ENCODE measurements at places on chromosomes 7 and 10. TPM values are rescaled to one million over a fixed set of nuclear protein-coding genes. Genes with fewer than 3 reads are reported as not detected.

DNA sequence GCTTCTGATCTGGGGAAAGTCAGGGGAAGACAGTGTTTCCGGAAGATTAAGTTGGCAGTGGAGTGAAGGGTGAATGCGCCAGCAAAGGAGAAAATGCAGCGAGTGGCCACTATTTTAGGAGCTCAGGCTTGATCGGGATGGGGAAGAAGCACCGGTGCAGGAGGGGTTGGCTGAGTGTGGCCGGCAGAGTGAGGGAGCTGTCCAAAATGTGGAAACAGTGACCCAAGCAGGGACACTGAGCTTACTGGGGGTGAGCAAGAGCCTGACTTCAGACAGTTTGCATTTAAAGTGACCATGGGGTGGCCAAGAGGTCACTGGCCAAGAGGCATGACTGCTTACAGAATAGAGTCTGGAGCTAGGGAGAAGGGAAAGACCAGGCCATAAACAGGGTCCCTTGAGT lies 79.3 kb downstream of the GOLGA7B start:
- DNase-seq = no peak

DNA sequence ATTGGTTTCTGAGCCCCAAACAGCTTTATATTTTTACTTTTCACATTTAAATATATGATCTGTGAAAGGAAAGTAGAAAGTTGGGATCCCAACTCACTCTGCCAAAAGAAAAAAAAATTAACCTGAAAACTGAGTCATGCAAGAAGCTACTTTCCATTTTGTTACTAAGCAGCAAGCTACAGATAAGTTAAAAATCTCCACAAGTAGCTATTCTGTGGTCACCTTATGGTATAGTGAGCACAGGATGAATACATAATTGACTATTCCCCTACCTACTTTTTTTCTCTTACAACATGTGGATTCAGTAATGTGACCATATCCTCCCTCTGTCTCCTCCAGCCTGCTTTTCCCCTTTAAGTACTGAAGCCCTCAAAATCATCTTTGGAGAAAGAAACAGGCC lies 30.3 kb upstream of the CREB3L2 start:
- DNase-seq = no peak

DNA sequence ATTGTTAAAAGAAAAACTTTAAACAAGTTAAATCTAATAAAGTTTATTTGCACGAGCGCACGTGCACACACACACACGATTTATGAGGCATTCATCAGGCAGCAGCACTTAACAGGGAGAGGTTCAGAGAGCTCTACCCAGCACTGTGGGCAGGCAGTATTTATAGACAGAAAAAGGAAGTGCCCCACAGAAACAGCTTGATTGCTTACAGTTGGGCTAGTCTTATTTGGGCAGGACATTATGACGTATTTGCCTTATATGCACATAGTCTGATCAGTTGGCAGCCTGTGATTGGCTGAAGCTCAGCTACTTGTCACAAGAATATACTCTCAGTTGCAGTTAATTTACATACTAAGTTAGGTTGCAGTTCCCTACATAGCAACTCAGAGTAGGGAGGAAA lies 1.2 kb upstream of the SDHAF3 start:
- no peak for DNase-seq

GRCh38 chr7:139645572-139646523 lies 122.4 kb downstream of the CLEC2L start:
- peak; percentile 77 for DNase-seq

DNA sequence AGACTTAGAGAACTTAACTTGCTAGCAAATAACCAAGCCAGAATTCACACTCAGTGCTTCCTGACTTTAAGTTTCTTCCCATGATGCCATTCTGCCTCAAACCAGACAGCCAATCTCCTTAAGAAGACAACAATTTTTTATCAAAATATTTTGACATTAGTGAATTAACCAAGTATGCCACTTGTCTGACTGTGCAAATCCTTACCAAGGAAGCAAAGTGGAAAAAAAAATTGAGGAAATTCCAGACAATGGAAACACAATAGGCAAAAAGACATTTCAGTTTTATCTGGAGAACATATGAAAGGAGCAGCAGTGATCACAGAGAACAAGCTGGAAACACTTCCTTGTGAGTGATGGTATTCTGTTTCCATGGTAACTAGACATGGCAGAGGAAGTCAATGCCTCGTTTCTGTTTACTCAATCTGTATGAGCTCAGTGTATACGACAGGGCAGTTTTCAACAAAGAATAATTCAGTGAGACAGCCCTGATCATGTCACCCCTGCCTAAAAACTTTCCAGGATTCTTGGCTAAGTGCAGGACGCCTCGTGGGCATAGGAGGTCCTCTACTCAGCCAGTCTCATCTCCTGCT lies 114.2 kb downstream of the DYNC1I1 start:
- no peak for DNase-seq

- no peak for DNase-seq
Measured at GRCh38 chr7:36338256-36338655, 51.4 kb upstream of the ANLN start.

GRCh38 chr10:66910671-66911070 lies 15.2 kb upstream of the LRRTM3 start:
- no peak for DNase-seq

Gene TFEC
- 31.2 TPM for polyA plus RNA-seq

Gene KIAA1549
- 14.0 TPM for polyA plus RNA-seq

DNA sequence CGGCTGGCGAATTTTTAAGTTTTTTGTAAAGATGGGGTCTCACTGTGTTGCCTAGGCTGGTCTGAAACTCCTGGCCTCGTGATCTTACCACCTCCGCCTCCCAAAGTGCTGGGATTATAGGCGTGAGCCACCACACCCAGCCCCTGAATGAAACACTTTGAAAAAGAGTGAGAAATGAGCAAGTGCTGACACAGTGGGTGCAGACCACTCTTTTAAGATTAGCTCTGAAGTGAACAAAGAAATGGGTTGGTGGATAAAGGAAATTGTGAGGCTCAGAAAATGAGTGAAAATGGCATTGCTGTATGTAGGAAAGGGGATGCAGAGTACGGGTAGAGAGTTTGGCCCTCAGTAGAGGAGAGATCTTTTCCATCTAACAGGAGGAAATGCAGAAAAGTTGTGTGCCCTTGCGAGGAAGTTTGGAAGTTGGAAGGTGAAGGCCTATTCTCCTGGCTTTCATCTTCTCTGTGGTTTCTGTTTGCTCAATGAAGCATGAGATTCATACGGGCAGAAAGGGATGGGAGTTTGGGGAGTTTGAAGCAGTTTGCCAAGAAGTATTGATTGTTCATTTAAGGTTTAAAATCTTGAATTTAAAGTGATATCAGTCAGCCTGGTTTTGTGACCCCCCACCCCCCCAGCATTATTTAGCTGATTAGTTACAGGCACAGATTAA lies 11.0 kb downstream of the MAPK8 start:
- DNase-seq = no peak

GRCh38 chr7:29269935-29270334 lies 75.4 kb downstream of the CHN2 start:
- no peak for DNase-seq

GRCh38 chr7:51029131-51029530 lies 246.4 kb upstream of the GRB10 start:
- no peak for DNase-seq

DNA sequence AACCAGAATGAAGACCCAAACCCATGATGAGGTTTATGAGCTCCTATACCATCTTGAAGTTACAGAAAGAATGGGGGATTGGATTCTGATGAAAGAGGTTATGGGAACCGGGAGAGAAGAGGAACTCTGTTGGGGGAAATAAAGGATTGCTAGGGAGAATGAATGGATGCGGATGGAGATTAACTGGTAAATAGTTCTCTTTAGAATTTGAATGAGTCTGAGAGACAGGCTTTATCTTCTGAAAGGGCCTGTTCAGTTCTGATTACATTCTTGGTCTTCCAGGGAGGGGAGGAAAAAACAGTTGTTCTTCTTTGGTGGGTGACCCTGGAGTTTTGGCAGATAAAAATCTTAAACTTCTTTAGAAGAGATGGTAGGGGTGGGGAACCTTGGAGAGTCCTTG lies 13.9 kb downstream of the SUGCT start:
- no peak for DNase-seq

Gene SYT15
- polyA plus RNA-seq = 12.0 TPM

Gene TBC1D12
- polyA plus RNA-seq = 21.6 TPM

- DNase-seq = no peak
Measured at GRCh38 chr7:150949971-150950491, 28.1 kb downstream of the KCNH2 start.

GRCh38 chr10:14688606-14689005 lies 86.1 kb downstream of the FAM107B start:
- DNase-seq = no peak

GRCh38 chr10:11164803-11165590 lies 147.3 kb downstream of the CELF2 start:
- no peak for DNase-seq

All from left renal cortex interstitium (tissue), 4 donors.